ENCODE measurements at places on chromosomes 6 and 20.

GRCh38 chr6:165686596-165687365, 23.7 kb upstream of the PDE10A start:
- DNase-seq, result no peak

DNA sequence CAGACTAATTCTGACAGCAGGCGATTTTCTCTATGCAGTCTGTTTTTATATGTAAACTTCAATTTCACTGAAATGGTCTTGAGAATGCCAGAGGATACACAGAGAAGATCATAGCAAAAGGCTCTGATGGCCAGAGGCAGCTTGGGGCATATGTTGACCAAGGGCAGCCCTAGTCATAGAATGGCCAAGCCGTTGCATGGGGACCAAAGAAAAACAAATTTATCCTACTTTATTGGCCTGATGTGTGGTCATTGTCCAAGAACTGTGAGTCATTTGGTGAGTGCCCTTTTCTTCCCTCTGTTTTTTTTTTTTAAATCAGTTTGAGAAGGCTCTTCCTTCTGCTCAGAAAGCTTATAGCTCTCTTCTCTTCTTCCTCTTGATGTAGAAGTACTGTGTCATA, 5.8 kb downstream of the HDGFL1 start:
- peak; percentile 80 for DNase-seq

DNA sequence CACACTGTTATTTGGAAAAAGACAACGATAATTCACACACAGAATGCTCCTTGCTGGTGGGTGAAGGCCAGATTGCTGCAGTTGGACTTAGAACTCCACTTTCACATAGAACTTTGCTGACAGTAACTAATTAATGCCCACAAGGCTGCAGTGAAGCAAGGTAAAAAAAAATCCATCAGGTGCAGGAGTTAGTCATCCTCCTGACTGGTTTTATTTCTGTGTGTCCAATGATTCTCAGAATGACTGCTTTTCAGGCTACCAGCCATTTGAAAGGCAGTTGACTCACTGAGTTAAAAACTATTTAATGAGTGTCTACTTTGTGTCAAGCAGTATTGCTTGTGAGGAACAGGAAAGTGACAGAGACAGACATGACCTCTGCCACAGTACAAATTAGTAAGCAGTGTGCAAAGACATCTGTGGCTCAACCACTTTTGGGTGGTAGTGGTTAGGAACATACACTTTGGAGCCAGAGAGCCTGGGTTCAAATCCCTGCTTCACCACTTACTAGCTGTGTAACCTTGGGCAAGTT, 41.9 kb downstream of the ELOVL5 start:
- peak; percentile 54 for DNase-seq

DNA sequence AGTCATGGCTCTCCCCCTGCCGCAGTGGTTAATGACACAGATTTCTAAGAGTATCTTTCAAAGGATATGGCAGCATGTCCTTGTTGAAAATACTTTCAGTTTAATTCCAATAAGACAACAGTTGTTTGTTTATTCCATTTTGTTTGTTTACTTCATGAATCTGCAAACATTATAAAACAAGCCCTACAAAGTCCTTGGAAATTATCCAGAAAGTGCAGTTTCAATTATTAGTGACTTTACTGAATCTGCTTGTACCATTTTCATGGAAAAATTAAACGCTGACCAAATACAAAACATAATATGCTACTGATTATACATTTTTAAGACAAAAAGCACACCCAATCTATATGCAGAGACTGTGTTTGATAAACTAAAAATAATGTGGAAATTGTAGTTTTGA, 3.3 kb downstream of the HEY2 start:
- DNase-seq, result no peak

DNA sequence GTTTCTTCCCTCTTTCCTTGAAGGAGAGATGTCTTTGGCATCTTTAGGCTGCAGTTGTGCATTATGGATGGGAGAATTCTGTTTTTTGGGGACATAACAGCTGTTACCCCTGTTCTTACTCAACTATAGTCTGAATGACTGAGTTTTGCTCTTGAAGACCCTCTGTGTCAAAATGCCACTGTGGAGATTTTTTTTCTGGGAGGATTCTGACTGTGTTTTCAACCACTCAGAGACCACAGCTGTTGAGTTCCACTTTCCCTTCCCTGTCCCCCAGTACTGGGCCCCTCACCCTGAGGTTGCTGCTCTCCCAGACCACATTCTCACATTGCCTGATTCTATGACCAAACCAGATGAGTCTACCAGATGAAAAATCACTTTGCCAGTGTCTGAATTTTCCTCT, 48.1 kb downstream of the NKX2-2 start:
- no peak for DNase-seq

DNA sequence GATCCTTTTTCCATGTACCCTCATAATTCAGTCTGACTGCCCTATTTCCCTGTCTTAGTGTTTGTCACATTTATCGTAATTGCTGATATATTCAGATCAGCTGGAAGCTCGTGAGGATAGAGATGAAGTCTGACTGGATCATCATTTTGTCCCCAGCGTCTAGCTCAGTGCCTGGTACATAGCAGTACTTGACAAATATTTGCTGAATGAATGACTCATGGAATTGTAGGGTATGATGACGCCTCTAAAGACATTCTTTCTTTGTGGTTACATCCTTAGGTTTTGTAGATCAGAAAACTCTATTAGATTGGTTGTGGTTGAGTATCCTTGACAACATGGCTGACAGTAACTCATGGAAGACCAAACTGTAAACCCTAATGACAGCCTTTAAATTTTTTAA, 68.9 kb downstream of the MTHFD1L start:
- DNase-seq, result peak; percentile 96

DNA sequence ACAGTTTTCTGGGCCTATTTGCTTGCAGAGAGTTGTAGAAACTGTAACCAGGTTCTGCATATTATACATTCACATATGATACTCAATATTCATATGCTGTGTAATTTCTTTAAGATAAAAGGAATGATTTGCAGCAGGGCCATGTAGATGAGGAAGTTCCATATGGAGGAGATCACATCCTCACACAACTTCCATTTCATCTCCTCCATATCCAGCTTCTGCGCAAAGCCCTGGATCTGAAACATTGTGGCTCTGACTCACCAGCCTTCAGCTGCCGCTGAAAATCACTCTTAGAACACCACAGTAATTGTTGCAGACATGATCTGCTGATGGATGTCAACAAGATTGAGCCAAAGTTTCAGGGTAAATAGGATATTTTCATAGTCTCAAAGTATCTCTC, 57.7 kb downstream of the PXDC1 start:
- DNase-seq, result no peak

GRCh38 chr20:51995551-51995951, 193.2 kb upstream of the SALL4 start:
- DNase-seq, result peak; percentile 45

GRCh38 chr6:101777646-101778045, 384.1 kb downstream of the GRIK2 start:
- DNase-seq, result no peak

DNA sequence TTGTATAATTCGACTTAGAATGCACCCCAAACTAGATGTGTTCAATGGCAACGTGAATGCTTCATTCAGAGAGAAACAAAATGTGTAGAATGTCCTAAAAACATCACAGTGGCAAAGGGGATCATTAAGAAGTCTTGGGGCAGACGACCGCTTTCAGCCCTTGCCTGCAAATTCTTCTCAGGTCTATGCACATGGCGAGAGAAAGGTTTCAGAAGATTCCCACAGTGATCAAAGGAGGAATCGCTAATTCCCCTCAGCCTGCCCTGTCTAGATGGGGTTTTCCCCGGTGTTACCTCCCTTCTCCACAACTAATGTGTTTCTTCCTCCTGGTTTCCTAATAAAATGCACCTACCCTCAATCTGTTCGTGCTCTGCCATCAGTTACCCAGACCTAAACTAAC, 13.3 kb upstream of the NHSL1 start:
- DNase-seq, result no peak

GRCh38 chr6:37381579-37381978, 27.8 kb downstream of the RNF8 start:
- peak; percentile 51 for DNase-seq

DNA sequence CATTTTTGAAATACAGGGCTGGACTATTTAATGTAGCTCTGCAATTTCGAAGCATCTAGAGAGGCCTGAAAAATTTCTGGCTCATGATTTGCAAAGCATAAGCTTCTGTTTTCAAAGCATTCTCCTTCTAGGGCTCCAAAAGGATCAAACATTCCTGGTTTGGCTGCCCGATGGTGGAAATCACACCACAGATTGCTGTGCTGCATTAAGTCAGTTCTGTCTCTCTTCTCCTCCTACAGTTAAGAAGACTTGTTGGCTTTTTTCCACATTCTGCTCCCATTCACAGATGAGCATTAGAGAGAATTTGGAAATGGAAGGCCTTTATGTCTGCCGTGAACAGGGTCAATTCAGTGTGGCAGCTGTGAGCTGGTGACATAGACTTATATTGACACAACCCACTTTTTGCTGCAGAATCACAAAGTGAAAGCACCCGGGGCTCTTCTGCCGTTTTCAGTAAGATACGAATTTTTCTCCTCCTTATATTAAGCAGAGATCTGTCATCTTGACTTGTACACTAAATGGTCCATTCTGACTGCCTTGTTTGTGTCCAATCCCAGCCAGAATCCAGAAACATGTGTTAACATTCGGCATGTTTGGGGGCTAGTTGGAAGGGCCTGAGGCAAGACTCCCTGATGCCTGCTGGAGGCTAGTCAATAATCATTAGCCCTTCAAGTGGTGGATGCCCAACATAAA, 330.8 kb upstream of the DEFB112 start:
- DNase-seq, result no peak

GRCh38 chr6:43708860-43709653, 21.5 kb upstream of the MRPS18A start:
- peak; percentile 72 for DNase-seq

- DNase-seq, result no peak
Measured at GRCh38 chr6:99347804-99348203, 1.7 kb downstream of the FAXC start.

- no peak for DNase-seq
Measured at GRCh38 chr6:166244353-166245045, 63.7 kb downstream of the PRR18 start.

DNA sequence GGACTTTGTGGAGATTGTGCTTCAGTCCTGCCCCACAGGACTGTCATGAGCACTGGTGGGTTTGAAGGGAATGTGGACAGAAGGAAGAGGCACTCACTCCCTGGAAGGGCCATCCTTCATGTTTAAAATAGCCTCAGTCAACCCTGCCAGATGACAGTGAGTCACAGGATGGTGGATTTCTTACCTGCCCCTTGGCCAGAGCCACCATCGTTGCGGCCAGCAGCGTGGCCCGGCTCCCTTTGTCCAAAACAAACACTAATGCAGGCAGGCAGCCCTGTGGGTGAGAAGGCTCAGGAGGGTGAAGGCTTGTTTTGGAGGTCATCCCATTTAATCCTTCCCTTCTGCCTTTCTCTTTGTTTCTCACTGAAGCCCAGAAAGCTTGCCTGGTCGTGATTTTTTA, 422.7 kb downstream of the CD83 start:
- DNase-seq, result peak; percentile 7

- DNase-seq, result no peak
Measured at GRCh38 chr6:167760979-167761793, 65.5 kb upstream of the AFDN start.

DNA sequence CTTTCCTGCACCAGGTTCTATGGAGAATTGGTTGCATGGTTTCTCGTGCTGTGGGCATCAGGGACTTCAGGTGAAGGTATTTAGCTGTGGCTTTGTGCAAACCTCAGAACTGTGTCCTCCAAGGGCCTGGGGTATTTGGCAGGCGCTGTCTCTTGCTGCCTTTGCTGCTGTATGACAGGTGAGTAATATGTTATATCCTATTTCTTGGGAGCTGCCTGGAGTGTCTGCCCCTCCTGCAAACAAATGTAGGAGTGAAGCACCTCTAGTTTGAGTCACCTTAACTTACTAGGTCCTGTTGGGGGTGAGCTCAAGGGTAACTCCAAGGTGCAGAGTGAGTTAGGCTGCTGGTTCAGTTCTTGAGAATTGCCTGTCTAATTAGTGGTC, 177.7 kb upstream of the RNF24 start:
- DNase-seq, result no peak

- DNase-seq, result no peak
Measured at GRCh38 chr20:45470262-45470931, 844 bp downstream of the WFDC2 start.

- DNase-seq, result peak; percentile 79
Measured at GRCh38 chr20:52484438-52484837, 292.9 kb upstream of the ZFP64 start.

DNA sequence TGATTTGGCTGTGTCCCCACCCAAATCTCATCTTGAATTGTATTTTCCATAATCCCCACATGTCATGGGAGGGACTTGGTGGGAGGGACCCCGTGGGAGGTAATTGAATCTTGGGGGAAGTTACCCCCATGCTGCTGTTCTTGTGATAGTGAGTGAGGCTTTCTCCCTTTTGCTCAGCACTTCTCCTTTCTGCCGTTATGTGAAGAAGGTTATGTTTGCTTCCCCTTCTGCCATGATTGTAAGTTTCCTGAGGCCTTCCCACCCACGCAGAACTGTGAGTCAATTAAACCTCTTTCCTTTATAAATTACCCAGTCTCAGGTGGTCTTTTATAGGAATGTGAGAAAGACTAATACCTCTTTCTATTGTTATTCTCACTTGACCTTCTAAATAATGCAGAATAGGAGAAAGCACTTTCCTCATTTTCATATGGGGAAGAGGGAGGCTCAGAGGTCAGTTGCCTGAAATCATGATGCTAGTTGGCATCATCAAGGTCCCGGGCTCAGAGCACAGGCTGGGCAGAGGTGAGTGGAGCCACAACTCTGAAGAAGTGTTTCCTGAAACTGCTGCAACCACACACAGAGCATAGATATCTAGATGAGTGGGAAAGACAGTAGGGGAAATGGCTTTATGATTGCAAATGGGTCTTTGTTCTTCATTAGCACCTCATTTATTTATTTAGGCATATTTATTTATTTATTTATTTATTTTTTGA, 191.0 kb downstream of the QKI start:
- no peak for DNase-seq

DNA sequence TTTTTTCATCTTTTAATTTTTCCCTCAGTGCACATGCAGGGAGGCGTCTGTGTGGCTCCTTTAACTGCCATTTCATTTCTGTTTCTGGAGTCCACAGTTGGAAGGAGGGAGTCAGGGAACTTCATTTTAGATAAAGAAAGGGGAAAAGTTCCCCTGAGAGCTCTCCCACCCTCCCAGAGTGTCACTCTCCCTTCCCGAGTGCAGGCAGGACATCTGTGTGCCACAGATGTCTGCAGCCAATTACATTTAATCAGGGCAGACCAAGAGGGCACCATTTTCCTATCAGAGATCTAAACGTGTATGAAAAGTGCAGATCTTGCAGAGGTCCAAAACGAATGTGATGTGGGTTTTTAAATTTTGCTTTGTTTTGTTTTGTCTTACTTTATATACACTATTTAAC, 96.6 kb downstream of the PXDC1 start:
- no peak for DNase-seq
